ENCODE measurements at places on chromosomes 11 and 22.

- no peak for DNase-seq
These were observed 19.5 kb downstream of the CRELD2 start for GRCh38 chr22:49937758-49938564.

DNA sequence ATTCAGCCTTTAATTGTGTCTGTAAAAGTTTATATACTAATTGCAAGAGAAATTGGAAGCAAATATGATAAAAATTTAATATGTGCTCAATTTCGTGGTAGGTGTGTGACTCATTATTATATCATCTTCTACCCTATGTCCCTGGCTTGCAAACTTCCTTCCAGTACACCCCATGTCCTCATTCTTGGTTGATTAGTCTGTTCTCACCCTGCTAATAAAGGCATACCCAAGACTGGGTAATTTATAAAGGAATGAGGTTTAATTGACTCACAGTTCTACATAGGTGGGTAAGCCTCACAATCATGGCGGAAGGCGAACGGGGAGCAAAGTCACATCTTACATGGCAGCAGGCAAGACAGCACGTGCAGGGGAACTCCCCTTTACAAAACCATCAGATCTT lies 11.9 kb downstream of the MRGPRX3 start:
- no peak for DNase-seq

- no peak for DNase-seq
These were observed 51.3 kb upstream of the CD44 start for GRCh38 chr11:35087648-35088047.

DNA sequence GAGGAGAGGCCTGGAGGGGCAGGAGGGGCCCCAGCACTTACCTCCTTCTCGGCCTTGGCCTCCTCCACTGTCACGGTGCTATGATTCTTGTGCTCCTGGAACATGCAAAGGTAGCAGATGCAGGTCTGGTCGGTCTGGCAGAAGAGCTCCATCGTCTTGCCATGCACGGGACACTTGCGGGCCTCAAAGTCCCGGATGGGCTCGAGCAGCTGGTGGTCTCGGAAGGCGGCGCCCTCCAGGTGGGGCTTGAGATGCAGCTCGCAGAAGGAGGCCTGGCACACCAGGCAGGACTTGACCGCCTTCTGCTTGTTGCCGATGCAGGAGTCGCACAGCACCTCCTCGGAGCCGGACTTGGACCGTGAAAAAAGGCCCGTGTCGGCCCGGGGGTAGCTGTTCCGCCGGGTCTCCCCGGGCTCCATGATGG lies 714 bp downstream of the TRIM29 start:
- DNase-seq = no peak

GRCh38 chr22:36467946-36468345 lies 13.5 kb downstream of the TXN2 start:
- DNase-seq = peak; percentile 77

- no peak for DNase-seq
These were observed 108.8 kb upstream of the TEAD1 start for GRCh38 chr11:12565406-12565805.

GRCh38 chr11:122707901-122708300 lies 52.4 kb downstream of the UBASH3B start:
- no peak for DNase-seq

DNA sequence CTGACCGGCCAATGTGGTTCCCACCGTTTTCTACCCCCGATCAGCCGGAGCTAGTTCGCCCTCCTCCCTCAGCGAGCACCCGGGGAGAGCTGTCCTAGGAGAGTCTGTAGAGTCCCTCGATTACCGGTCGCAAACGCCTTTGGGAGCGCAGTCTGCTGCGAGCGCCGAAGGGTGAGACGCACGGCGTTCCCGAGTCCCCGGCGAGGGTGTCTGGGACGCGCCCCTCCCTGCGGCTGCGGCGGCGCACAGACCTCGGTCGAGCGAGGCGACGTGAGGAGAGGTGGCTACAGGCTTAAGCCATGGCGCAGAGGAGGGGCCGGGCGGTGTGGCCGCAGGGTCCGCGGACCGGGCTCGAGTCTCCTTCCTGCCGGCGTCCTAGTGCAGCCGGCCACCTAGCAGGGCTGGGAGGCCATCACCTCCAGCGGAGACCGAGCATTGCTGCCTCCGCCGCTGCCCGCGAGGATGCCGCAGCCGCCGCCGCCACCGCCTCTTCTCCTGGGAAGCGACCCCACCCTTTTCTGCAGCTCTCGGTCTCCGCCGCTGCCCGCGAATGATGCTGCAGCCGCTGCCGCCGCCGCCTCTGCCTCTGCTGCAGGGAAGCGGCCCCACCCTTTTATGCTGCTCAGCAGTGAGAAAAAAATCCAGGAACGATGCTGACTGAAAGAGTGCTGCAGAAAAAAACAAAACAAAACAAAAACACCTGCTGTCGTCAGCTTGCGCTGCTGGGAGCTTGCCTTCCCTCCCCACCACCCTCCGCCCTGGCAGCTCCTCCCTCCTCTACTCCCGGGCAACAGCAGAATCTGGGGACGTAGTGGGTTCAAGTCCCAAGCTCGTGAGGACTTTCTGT lies at the start of gene MAP6:
TSS of gene MAP6 (minus strand) at position 588 of the 847 bp plus-strand sequence. CDS start 669 bp downstream, outside the sequence.
- DNase-seq = peak; percentile 30

GRCh38 chr11:15141381-15141780 lies 26.7 kb downstream of the INSC start:
- no peak for DNase-seq

DNA sequence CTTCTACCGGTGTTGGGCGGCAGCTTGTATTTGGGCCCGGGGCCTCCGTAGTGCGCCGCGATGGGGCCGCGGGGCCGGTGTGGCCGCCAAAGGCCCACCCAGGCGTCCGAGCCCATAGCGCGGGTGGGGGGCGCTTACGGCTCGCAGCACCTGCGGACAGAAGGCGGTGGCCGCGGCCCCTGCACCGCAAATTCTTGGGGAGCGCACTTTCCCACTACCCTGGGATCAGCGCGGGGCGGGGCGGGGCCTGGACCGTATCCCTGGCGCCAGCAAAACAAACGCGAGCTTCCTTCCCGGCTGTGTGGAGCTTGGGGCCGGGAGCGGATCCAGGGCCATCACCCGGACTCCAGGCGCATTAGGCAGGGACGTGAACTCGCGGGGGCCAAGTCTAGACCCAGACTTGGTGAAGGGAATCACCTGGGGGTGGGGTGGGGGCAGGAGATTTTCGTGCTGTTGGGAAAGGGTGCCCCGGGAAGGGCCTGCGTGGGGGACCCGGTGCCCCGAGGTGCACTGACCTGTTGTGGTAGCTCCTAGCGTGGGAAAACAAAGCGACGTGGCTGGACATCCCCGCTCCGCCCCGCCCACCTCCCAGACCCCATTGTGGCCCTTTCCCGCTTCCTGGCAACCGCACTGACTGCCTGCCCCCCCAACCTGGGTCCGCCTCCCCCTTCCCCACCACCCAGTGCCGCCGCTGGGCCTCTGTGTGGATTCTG lies 2.3 kb upstream of the TYMP start:
- no peak for DNase-seq

GRCh38 chr11:911031-911889 lies 650 bp upstream of the CHID1 start:
- DNase-seq = peak; percentile 61

GRCh38 chr11:4881188-4881587 lies 512 bp upstream of the OR51T1 start:
- DNase-seq = no peak

- DNase-seq = no peak
These were observed 397.0 kb downstream of the NTM start for GRCh38 chr11:131767421-131767820.

DNA sequence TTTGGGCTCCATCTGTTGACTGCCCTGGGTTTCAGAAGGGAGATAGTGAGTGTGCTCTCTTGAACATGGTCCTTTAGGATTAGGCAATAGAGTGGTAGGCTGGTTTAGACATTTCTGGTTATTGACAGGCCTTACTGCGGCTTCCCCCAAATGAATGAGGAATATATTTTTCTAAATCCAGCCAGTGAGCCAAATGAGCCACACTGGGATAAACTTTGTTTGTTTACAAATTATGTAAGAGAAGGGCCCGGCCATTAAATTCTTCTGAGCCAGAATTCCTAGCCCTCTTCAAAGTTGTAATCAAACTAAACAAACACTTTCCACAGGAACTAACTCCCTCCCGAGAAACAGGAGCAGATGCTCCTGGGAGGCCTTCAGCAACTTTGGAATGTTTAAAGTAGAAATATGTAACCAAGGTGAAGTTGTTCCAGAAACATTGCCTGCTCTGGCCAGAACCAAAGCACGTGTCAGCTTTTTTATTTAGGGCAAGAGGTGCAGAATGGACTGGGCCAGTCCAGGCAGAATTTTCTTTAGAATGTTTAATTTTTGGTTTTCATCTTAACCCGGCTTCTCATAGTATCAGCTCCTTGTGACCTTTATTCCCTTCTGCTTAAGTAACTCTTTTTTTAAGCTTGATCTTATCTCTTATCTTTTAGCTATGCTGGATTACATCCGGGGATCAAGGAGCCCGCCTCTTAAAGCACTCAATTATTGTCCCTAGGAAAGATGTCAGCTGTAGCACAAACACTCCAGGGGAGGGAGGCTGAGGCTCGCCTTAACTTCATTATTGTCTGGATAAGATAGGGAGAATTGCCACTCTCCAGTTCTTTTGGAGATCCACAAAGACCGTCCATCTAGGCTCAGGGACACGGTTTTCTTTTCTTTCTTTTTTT lies 28.7 kb downstream of the ZNRF3 start:
- no peak for DNase-seq

GRCh38 chr11:119641983-119642745 lies 86.8 kb downstream of the NECTIN1 start:
- DNase-seq = peak; percentile 60

DNA sequence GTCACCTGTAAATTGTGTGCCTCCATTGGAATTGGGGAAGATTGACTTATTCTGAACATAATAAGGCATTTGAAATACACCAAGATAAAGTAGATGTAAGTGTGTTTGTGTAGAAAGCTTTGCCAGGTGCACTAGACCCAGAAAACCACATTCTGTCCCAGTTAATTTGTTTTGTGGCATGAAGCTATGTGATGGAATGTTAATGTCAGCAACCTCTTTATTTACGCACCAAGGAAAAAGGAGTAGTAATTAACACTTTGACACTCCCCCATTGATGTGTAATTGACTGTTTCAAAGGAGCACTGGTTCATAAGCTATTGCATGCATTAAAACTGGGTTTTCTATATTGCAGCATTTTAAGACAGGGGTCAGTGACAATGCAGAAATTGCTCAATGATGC lies 14.3 kb downstream of the EIF3M start:
- no peak for DNase-seq

GRCh38 chr11:72924568-72925190 lies 110.5 kb downstream of the ATG16L2 start:
- DNase-seq = peak; percentile 64

DNA sequence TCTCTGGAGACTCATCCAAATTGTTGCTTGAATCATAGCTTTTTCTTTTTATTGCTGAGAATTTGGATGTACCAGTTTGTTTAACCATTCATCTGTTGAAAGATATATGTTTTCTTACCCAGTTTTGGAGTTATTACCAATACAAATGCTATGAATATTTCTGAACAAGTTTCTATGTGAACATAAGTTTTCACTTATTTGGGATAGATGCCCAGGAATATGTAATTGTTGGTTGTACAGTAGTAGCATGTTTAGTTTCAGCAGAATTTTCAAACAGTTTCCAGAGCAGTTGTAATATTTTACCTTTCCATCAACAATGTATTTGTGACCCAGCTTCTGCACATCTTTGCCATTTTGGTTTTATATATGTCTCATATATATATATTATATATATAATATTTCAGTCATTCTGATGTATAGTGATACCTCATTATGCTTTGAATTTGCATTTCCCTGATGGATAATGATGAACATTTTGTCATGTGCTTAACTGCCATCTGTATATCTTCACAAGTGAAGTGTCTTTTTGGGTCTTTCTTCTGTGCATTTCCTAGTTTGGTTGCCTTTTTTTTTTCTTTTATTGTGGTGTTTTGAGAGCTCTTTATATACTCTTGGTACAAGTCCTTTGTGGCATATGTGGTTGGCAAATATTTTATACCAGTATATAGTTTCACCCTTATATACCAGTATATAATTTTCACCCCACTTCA lies 118.8 kb downstream of the LUZP2 start:
- DNase-seq = no peak

DNA sequence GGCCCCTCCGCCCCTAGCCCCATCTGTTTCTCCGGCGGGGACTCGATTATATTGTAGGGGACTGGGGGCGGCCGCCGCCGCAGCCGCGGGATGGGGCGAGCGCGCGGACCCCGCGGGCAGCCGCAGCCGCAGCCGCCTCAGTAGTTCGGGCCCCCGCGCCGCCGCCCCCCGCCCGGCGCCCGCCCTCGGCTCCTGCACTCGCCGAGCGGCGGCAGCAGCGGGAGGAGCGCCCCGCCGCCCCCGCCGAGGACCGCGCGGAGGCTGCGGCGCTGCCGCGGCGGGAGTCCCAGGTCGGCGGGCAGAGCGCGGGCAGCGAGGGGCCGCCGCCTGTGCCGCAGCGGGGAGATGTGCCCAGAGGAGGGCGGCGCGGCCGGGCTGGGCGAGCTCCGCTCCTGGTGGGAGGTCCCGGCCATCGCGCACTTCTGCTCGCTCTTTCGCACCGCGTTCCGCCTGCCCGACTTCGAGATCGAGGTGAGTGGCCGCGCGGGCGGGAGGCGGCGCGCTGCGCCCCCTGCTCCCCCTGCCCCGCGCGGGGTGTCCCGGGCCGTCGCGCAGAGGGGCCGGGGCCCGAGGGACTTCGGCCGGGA lies at the start of gene CECR2:
TSS of gene CECR2 (plus strand) at position 22 of the 587 bp plus-strand sequence. CDS start at position 346, 324 bp downstream.
- no peak for DNase-seq

DNA sequence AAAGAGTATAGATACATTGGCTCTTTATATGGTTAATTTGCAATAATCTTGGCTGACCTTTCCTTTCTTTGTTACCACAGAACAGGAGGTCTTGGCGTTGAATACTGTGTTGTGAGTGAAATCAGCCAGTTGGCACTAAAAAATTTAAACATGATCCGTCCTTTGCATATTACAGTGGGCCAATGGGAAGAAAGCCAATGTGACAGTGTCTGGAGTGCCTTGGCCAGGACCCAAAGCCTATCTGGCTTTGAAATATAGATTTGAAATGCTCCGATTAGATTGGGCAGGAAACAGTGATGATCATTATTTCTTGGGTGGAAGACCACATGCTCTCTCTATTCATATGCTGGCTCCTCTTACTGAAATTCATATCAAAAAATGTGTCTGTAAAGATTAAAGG lies 339.6 kb upstream of the ANO3 start:
- DNase-seq = no peak

GRCh38 chr11:68130121-68130520 lies 8.9 kb upstream of the CHKA start:
- no peak for DNase-seq

- DNase-seq = no peak
These were observed 11.0 kb upstream of the TSSC4 start for GRCh38 chr11:2389377-2390026.

GRCh38 chr22:23537416-23537815 lies 42.7 kb downstream of the IGLL1 start:
- DNase-seq = no peak

GRCh38 chr11:72534371-72535193 lies 100.3 kb upstream of the CLPB start:
- DNase-seq = no peak

Data from hematopoietic multipotent progenitor cell treated with erythropoietin and hydrocortisone succinate and interleukin-3 and kit ligand, for 8 days (in vitro differentiated cells).